Muscle of back (tissue), 13 donors: ENCODE measurements at places on chromosomes 2 and 18. TPM values are rescaled to one million over a fixed set of nuclear protein-coding genes. Genes with fewer than 3 reads are reported as not detected.

GRCh38 chr2:179449010-179449409 is 184.4 kb upstream of the SESTD1 start:
- no peak for DNase-seq

GRCh38 chr2:45288532-45289417 is 279.5 kb upstream of the SIX2 start:
- DNase-seq, result no peak

DNA sequence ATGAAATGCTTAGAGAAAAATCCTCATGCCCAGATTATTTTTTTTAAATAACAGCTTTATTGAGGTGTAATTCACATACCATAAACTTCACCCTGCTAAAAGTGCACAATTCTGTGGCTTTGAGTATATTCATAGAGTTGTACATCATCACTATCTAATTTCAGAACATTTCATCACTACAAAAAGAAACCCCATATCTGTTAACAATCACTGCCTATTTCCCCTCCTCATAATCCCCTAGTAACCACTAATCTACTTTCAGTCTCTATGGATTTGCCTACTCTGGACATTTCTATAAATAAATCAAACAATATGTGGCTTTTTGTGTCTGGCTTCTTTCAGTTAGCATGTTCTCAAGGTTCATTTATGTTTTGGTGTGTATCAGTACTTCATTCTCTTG is 51.4 kb downstream of the OSBPL1A start:
- DNase-seq, result no peak

Gene ZBTB7C
- polyA plus RNA-seq, result 3.1 TPM

DNA sequence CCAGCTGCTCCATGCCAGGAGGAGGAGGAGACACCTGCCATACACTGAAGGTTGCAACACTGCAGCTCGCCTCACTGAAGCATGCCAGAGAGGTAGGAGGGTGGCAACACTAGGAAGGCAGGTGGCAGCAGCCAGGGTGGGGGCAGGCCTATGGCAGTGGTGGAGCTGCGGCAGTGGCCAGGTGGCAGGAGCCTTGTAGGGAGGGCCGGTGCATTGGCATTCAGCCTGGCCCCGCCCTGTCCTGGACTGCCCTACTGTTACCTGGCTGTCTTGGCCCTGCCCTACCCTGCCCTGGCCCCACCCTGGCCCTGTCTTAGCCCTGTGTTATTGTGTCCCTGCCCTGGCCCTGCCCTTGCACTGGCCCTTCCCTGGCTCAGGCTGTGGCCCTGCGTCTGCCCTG is 7.4 kb upstream of the ANKRD62 start:
- DNase-seq, result no peak
